Sigmoid colon (tissue), 7 donors: ENCODE measurements at places on chromosomes 1 and 21. TPM values are rescaled to one million over a fixed set of nuclear protein-coding genes. Genes with fewer than 3 reads are reported as not detected.

RNU1-4 gene
- total RNA-seq = under 0.01 TPM

SHE gene
- 10.2 TPM for total RNA-seq

S100A7 gene
- not detected for total RNA-seq

SH3BGR gene
- total RNA-seq = 6.4 TPM

IRF6 gene
- total RNA-seq = 0.33 TPM

S100A5 gene
- not detected for total RNA-seq

OR2T33 gene
- not detected for total RNA-seq

IKBKE gene
- 2.3 TPM for total RNA-seq

TTC39A gene
- not detected for total RNA-seq

OPTC gene
- total RNA-seq = not detected

JAK1 gene
- 129 TPM for total RNA-seq

MTHFR gene
- total RNA-seq = 24.2 TPM

EXTL2 gene
- total RNA-seq = 13.3 TPM

SH2D5 gene
- total RNA-seq = 0.55 TPM

BMP8B gene
- total RNA-seq = 2.1 TPM

MFSD2A gene
- 5.0 TPM for total RNA-seq

ATP6V1G3 gene
- total RNA-seq = not detected

ITLN1 gene
- not detected for total RNA-seq

CRNN gene
- total RNA-seq = not detected

KLHL17 gene
- total RNA-seq = 4.5 TPM

TIE1 gene
- 10.0 TPM for total RNA-seq

NEGR1 gene
- 61.0 TPM for total RNA-seq

IGSF9 gene
- total RNA-seq = not detected

SPRR2B gene
- not detected for total RNA-seq

ETV3L gene
- total RNA-seq = not detected

GJA8 gene
- total RNA-seq = not detected

GJB5 gene
- not detected for total RNA-seq

TNFAIP8L2 gene
- 8.9 TPM for total RNA-seq

TAF13 gene
- 37.8 TPM for total RNA-seq

HTR6 gene
- not detected for total RNA-seq

RCSD1 gene
- total RNA-seq = 8.0 TPM

F11R gene
- total RNA-seq = 30.5 TPM
